ENCODE measurements at places on chromosomes 3 and 15.

GRCh38 chr3:65636326-65636725 is 402.4 kb downstream of the MAGI1 start:
- no peak for DNase-seq

GRCh38 chr3:194352667-194353246 is 1.6 kb upstream of the CPN2 start:
- DNase-seq, result no peak

- DNase-seq, result no peak
These were observed 2.3 kb downstream of the CCK start for GRCh38 chr3:42263354-42264346.

DNA sequence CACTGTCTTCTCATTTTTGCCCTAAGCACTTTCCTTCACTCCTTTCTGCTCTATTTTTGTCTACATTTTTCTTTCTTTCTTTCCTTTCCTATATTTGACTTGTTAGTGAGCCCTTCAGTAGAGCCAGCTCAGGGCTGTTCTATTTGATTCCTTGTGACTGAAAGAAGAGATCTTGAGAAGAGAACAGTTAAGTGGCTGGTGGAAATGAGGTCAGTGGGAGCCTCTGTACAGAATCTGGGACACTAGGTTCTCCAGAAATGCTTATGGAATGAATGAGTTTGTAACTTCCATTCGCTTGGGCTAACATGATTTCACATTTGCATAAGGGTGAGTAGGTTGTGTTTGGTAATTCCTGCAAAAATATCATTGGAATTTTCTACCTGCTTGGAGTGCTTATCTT is 45.6 kb downstream of the CACNA2D3 start:
- DNase-seq, result no peak

- DNase-seq, result no peak
These were observed 195.7 kb downstream of the STT3B start for GRCh38 chr3:31728403-31728802.

DNA sequence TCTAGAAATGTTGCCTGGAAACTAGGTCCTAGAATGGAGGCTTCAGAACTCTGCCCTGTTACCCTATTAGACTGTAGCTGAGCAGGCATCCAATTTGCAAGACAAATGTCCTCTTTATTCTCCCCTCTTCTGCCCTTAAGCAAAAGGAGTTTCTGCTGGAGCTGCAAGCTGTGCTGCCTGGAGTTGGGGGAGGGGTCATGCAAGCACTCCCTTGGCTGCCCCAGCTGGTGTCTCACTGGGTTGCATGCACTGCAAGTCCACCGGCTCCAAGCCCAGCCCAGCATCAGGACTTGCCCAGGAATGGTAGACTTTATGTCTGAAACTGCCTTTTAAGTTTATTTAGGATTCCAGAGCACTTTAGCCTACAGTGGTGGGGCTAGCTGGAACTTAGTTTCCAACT is 15.7 kb upstream of the RBP2 start:
- DNase-seq, result no peak

GRCh38 chr3:52124766-52125165 is 29.5 kb downstream of the POC1A start:
- no peak for DNase-seq

DNA sequence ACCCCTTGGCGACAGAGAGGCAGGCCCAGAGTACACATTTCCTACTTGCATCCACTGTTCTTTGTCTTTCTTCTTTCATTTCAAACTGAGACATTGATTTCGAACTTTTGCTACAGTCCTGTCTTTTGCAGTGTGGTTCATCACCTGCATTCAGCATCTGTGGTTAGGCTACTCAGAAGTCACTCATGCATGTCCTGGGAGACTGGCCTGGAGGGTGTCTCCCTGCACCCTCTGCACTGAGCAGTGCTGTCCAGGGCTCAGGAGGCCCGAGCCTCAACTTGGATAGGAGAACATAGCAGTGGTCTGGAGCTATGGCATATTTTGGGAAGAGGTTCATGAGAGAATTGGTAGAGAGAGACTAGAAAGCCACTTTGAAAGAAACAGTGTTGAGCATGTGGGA is 240.2 kb upstream of the TPRG1 start:
- no peak for DNase-seq

- DNase-seq, result no peak
These were observed 115.5 kb downstream of the SLC25A26 start for GRCh38 chr3:66336333-66336766.

GRCh38 chr3:88059380-88060170 is 520 bp downstream of the ZNF654 start:
- DNase-seq, result no peak

GRCh38 chr15:92012368-92012629 is 158.8 kb downstream of the SLCO3A1 start:
- no peak for DNase-seq

GRCh38 chr15:90101969-90102890 is at the start of gene IDH2:
IDH2 (minus strand) TSS chr15:90102468; CDS start chr15:90102390, 78 bp downstream.
- peak; percentile 43 for DNase-seq

DNA sequence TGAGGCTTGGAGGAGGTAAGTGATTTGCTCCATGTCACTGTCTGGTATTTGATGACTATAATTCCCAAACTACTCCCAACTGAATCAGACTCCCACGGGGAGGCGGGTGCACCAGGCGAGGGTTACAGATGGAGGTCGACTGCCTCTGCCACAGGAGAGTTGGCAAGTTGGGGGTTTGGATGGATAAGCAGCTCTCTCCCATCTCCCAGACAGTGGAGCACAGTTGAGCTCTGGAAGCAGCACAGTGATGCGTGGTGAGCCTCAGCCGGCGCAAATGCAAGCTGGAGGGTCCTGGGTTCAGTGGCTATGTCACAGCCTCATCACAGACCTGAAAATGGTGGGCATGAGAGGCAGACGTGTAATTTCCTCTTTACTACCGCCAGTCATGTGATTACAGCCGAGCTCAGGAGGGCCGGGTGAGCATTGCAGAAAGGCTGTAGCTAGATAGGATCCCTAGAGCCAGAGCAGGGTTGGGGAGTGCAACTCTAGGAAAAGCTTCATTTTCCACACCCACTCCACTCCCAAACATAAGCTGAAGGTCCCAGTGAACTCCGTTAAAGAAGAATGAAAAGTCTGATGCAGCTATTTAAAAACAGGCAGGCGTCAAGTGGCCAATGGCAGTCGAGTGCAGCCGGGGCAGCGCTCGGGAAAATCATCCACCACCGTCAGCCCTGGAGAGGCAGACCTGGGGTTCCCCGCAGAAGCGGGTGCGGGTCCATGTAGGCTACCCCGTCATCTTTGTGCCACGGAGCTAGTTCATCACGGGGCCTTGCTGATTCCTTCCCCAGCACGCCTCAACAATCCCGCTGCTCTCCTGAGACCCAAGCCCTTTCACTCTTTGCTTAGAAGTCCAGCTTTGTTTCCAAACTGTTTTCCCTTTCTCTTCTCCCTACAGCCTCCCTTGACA is 33.3 kb upstream of the VPS8 start:
- no peak for DNase-seq

- DNase-seq, result no peak
These were observed 155.0 kb downstream of the ATP8B4 start for GRCh38 chr15:49964061-49964460.

- DNase-seq, result no peak
These were observed 256.0 kb upstream of the CBLB start for GRCh38 chr3:106124818-106125217.

DNA sequence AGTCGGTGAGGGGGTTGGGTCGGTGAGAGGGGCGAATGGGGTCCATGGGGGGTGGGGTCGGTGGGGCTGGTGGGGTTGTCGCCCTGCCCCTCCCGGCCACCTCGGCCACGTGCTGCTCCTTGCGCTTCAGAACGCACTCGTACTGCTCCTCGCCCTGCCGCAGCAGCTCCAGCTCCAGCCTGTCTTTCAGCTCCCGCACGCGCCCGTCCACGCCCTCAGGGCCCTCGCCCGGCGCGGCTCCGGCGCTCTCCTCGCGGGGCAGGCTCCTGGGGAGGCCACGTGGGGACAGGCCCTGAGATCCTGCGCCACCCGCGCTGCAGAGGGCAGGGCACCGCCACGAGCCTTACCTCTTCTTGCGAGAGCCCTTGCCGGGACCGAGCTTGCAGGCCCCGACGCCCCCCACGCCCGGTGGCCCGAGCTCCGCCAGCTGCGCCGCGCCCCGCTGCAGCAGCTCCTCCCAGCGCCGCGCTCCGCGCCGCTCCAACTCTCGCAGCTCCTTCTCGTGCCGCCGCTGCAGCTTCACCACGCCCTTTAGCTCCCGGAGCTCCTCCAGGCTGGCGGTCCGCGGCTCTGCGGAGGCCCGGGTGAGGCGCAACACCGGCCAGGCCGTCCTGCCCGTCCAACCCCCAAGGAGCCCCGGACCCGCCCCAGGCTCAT is 8.2 kb upstream of the ANKRD63 start:
- DNase-seq, result no peak

GRCh38 chr3:104291878-104292277 is 1074.8 kb upstream of the ALCAM start:
- DNase-seq, result no peak

- no peak for DNase-seq
These were observed 83.4 kb upstream of the FGF7 start for GRCh38 chr15:49339656-49340055.

DNA sequence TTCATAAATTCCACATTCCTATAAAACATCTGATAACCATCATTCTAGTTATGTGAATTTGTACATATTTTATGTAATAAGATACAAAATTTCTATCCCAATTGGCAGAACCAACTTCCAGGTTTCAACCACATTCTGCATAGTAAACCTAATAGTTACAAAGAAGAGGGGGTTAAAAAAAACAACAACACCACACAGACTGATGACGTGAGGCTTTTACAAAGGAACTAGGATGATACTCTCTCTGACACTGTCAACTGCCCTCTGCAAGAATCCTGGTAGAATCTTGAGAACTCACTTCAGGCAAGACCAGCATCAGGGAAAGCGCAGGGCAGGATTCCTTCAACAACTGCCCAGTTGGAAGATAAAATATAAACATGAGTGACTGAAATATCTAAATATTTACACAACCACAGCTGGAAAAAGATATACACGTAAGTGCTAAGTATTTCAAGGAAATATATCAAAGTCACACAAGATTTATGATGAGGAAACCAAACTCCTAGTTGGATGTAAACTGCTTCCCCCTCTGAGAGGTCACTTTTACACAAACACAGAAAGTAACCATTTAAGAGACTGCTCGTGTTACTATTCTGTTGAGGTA is 816.4 kb downstream of the ROBO1 start:
- DNase-seq, result no peak

DNA sequence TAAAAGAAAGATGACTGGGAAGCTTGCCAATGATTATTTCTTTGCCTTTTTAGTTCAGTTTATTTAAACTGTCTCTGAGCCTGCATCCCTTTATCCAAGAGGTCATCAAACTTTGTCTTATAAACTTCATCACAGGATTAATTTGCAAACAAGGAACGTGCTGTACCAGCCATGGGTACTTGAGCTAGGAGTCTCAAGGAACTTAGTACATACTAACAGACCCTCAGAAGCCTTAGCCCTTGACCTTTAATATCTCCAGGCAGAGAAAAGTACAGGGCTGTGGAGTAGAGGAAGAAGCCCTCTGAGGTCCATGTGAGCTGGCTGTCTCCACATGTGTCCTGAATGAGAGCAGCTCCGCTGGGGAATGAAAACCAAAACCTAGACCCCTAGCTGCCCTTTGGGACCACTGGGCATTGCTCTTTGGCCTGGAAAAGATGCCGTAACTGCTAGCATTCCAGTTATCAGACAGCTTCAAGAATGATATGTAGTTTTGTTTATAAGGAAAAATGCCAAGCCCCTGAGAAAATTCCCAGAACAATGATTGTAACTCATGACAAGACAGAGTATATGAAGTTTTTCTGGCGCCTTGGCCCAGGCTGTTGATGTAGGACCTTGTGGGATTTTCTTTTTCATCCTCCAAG is 92.1 kb downstream of the ASB7 start:
- DNase-seq, result no peak

GRCh38 chr3:71881041-71881440 is 96.1 kb upstream of the PROK2 start:
- DNase-seq, result no peak

GRCh38 chr15:39789736-39790135 is 7.1 kb upstream of the FSIP1 start:
- DNase-seq, result no peak

- no peak for DNase-seq
These were observed 41.7 kb downstream of the ARIH1 start for GRCh38 chr15:72515591-72516389.

GRCh38 chr3:33041909-33042308 is 55.0 kb downstream of the GLB1 start:
- no peak for DNase-seq

DNA sequence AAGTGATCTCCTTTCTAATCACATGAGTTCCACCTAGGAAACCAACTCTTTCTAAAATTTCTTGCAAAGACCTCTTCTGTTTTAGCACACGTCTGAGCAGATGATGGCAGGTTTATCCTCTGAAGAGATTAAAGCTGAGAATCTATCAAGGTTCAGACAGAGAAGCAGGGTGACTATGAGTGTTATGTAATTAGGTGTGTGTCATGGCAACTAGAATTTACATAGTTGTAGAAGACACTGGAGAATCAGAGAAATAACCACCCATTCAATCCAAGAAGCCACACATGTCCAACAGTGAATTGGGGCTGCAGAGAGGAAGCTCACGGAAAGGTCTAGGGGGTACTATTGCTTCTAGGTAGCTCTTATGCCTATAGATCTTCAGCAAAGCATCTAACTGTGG is 600.5 kb downstream of the PYDC2 start:
- no peak for DNase-seq
